NCI-H774 (cell line): ENCODE measurements at places on chromosomes 12 and 14.

DNA sequence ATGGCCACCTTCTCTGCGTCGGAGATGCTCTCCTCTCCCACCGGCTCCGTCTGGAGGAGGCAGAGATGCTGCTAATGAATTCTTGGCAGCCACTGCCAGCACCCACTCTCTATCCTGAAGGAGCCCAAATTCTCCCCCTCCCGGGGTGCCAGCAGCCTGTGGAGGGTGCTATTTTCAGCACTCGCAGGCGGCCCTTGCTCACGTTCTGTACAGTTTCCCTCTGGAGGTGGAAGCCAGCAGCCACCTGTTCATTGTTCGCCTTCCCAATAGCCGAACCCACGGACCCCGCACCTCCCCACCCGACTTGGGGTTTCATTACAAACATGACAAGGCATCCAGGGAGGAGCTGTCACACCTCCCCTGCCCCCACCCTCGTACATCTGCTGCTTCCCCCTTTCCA is 27.8 kb downstream of the SNRNP35 start:
- DNase-seq = no peak

DNA sequence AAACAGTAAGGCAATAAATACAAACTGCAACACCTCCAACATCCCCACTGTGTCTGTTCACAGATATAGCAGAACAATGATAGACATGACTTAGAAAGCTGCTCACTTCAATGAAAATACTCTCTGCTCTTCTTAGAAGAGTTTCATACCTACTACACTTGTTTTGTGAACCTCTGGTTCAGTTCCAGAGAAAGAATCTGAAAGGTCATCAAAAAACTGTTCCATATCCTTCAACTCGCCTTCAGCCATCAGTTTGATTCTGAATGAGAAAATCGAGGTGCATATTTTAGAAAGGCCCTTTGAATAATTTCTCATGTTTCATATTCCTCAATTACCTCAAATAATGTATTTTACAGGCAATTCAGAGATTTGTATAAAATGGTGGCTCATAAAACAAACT is 5.5 kb downstream of the ANAPC5 start:
- no peak for DNase-seq

GRCh38 chr12:68695454-68695853 is 8.7 kb downstream of the NUP107 start:
- no peak for DNase-seq

- no peak for DNase-seq
Observed at GRCh38 chr12:58576916-58577315, 343.4 kb downstream of the LRIG3 start.

GRCh38 chr12:87344699-87345098 is 684.5 kb downstream of the C12orf50 start:
- DNase-seq = no peak

DNA sequence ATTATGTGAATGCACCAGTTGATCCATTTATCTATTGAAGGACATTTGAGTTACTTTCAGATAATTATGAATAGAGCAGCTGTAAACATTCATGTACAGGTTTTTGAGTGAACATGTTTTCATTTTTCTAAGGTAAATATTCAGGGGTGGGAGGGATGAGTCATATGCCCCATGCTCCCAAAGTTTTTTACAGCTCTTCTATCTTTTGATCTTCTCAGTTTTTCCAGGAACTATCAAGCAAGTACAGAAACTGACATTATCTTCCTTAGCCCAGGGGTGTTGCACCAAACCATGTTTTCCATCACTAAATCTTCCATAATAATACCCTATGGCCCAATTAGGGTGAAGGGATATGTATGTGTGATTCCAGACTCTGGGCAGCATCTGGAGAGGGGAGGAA is 384.5 kb downstream of the EMP1 start:
- no peak for DNase-seq

- DNase-seq = no peak
Observed at GRCh38 chr12:57842342-57843294, 3.9 kb downstream of the CTDSP2 start.

GRCh38 chr12:47591795-47592194 is 114.0 kb downstream of the RPAP3 start:
- DNase-seq = no peak

- DNase-seq = no peak
Observed at GRCh38 chr12:112833939-112834338, 42.4 kb downstream of the RPH3A start.

DNA sequence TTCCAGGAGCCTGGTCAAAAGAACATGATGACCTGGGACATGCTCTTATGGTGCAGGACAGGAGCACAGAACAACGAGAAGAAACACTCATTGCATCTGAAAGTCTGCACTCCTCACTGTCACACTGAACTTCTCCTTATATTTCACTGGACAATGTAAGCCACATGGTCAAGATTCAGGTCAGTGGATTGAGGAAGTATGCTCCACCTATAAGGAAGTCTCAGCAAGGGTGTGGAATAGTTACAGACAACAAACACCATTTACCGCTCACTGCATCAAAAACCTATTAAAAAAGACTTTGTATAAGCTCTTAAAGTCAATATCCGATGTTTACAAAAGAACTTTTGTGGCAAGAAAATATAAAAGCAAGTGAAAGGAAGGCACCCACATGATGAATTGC is 153.1 kb upstream of the FOXG1 start:
- no peak for DNase-seq

DNA sequence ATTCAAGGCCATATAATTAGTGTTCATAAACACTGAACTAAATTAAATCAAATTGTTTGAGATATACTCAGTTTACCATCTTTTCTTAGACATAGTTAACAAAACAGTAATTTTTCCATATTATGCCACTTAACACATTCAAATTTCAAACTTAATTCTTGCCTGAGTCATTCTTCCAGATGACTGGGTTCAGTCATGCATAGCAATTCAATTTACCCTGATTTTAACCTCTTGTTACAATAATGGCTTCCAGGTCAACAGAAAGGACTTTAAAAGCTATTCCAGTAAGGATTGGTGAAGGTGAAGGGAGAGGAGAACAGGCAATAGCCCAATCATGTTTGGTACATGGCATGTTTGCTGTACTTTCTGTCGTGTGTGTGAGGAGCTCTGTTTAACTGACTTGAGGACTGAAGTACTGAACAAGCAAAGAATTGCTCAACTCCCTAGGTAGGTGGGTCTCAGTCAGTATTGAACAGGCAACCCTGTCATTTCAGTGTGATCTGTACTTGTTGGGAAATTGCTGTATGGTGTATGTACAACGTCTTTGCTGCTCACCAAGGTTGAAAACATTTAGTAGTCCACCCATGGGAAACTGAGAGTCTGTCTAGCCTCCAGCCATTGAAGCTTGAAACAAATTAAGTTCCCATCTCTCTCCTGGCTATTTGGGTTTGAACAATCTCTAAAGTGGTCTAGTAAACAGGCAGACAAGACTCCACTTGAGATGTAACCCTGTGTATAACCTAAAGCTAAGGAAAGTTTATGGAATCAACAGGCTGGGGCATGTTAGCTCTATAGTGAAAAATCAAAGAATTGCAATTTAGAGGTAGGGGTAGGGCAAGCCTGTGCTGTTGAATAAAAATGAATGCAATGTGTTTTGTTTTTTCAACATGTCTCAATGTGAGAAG is 327.2 kb downstream of the BTG1 start:
- peak; percentile 12 for DNase-seq

DNA sequence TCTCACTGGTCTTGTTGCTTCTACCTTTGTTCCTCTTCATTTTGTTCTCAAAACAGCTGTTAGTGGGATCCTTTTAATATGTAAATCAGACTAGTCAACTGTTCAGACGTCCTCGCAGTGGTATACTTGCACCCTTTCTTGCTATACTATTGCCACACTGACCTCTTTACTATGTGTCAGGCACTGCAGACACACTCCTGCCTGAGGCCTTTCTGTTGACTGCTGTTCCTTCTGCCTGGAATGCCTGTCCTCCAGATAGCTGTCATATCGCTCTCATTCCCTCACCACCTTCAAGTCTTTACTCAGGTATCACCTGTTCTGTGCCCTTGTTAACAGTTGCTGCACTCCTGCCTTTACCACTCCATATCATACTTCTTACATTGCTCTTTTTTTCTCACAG is 90.0 kb upstream of the TMEM263 start:
- no peak for DNase-seq

GRCh38 chr14:77936138-77936639 is 136.3 kb downstream of the ADCK1 start:
- no peak for DNase-seq

DNA sequence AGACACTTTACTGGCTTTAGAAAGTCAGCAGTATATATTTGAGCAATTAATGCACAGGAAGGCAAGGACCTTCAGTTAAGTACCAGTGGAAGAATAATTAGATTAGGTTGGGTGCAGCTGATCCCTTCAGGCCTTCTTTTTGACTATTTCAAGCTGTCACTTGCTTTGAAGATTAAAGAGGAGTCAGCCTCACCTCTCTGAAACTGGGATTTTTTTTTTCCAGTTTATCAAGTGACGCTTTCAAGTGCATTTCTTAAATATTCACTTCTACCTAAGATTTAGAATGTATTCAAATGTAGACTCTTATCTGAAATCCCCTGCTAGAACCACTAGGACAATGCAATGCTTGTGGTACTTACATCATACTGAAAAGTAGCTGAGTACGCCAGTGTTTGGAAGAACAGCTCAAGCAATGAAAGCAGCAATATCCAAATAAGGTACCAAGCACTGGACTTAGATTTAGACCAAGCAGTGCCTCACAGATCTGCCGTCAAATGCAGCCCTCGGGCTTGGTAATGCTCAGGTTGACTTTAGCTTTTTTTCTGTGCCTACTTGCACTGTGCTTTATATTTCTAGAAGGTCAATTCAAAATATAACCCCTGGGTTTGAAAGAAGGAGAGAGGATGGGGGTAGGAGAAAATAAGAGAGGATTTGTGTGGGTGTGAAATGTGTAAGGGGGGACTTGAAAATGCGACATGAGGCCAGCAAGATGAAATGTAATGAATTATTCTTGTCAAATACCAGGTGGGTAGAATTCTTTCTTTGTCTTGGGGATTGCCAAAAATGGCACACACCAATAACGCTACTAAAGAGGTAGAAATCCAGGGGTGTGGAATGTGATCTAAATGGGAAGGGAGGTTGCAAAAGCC is 3.7 kb upstream of the FERMT2 start:
- DNase-seq = no peak

GRCh38 chr14:59320361-59320760 is 131.9 kb downstream of the DAAM1 start:
- no peak for DNase-seq

GRCh38 chr12:126212824-126213223 is 1147.6 kb downstream of the AACS start:
- peak; percentile 3 for DNase-seq

DNA sequence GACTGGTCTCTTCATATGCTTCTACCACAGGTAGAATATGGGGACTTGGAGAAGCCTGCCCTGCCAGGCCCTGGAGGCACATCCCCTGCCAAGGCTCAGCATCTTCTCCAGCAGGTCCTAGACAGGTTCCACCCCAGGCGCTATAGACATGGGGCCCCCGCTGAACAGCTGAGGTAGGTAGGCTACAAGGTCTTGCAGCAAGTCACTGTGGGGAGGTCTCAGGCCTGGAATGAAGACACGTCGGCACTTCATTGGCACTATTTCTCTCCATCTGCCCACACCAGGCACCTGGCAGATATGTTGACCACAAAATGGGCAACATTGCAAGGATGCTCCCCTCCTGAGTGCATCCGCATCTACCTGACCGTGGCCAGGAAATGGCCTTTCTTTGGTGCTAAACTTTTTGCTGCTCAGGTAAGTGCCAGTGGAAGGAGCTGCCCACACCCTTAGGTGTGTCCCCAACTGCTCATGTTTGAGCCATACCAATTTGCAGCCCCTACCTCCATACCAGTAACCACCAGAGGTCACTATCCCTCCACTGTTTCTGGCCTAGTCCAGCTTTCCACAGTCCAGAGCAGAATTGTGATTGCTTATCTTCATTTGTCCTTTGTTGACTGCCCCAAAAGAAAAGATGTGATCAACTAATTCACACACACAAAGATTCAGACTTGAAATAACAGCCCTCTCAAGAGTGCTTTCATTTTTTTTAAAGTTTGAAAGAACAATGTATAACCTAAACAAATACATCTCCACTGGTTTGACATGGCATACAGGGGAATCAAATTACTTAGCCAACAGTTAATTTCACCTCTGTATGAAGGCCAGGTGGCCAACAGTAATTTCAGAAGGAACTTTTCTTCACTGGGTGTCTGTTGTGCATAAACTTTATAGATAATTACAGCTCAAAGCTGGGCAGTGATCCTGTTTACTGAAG is 16.1 kb downstream of the PIGH start:
- DNase-seq = no peak

GRCh38 chr14:99812096-99812750 is 19.0 kb downstream of the EML1 start:
- no peak for DNase-seq

DNA sequence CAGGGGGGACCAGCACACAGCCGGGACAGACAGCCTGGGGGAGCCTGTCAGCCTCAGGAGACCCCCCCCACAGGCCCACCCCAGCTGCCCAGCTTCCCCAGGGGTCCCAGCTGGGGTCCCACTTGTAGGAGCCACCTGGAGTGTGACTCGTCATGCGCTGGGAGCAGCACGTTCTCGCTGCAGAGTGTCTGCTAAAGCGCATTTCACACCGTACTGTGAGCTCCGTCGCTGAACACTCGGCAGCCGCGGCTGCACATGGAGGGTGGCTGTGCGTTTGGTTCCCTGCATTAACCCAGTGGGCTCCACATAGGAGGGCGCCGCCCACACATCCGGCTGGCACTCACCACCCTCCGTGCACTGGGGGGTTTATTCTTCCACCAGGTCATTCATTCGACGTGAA is 56.7 kb downstream of the FBRSL1 start:
- DNase-seq = no peak

- DNase-seq = no peak
Observed at GRCh38 chr12:88113871-88114270, 28.0 kb downstream of the CEP290 start.

GRCh38 chr14:57299511-57299910 is 30.7 kb downstream of the AP5M1 start:
- DNase-seq = no peak

GRCh38 chr12:55715169-55715764 is 579 bp upstream of the BLOC1S1 start:
- no peak for DNase-seq

DNA sequence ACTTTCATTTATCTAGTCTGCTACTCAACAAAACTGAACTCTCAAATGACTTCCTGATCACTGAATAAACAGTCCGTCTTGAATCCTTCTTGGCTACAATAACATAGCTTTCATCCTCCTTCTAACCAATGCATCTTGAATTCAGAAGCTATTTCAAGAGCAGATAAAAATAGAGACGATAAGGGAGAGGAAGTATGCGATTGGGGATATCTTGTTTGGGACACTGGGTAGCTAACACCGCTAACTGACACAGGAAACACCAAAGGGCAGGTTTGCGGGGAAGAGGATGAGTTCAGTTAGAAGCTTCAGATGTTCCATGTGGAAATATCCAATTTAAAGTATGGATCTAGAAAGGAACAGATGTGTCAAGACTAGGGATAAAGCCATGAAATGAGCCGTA is 102.5 kb downstream of the SLC41A2 start:
- no peak for DNase-seq

- no peak for DNase-seq
Observed at GRCh38 chr14:35669782-35670181, 135.8 kb downstream of the INSM2 start.

- DNase-seq = peak; percentile 12
Observed at GRCh38 chr14:63895510-63895909, 42.7 kb downstream of the SYNE2 start.

GRCh38 chr12:45543887-45544286 is 185.6 kb upstream of the ARID2 start:
- DNase-seq = peak; percentile 56
